ENCODE measurements at places on chromosomes 3 and 15.

DNA sequence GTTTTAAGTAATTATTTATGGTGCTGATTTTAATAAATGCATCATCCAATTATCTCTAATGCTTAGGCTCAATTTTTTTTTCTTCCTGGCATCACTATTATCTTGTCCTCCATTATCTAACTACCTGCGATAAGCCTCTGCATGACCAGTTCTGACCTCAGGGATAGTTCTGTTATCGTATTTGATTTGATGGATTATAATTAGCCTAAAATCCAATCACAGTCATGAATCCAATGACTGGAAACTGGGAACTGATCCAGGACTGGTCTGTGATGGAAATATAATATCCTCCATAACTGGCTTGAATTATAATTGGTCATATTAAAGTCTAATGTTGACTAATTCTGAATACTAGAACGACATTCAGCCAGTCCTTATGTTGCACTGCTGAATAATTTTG, 1.1 kb downstream of the MYH15 start:
- peak; percentile 3 for DNase-seq

GRCh38 chr3:89098964-89099585, 8.3 kb upstream of the EPHA3 start:
- DNase-seq = peak; percentile 72

DNA sequence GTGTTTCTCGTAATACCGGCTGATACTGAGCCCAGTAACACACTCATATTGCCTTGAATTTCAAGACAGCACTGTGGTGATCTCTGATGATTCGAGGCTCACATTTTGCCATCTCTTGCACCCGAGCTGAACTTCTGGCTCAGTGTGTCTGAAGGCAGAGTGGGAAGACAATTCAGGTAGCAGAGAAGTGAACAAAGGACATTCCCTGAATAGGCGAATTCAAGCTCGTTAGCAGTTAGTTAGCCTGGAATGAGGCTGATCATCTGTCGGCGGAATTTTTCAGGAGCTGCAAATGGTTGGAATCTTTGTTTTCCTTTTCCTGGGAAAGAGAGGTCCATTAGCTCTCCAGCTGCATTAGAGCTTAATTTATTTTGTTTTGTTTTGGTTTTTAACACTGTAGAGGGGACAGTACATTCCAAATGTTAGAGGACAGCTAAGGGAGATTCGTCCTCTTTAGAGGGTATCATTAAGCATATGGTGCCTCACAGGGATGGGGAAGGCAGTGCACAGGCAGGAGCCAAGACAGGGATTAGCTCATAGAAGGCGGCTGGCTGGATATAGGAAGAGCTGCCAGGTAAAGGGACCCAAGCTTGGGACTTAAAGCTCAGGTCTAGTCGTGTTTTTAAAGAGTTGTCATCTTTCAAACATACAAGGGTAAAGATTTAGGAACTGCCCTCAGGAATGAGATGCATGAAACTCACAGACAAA, 119.7 kb upstream of the DLG1 start:
- DNase-seq = no peak

GRCh38 chr3:124372775-124373174, 357.5 kb upstream of the UMPS start:
- no peak for DNase-seq

DNA sequence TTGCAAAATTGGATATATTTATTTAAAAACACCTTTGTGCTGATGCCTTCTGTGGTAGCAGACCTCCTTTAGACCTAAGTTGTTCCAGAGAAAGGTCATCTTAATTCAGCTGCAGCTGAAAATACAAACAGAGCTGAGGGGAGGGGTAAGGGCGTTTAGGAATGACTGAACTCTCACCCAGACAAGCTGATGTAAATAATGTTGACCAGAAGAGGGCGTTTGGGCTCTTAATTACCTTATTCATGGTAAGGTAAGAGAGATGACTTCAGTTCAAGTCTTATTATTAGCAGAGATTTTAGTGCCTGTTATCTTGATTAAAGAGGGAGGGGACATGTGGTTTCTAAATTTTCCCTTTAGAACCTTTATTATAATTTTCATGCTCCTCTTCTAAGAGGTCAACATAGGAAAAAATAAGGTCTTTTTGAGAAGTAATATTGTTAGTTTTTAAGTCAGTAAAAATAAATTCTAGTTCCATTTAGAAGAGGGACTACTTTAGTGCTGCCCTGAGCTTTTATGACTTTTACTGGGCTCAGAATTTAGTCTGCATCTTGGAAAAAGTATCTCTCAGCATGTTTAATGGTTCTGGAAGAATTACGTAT, 46.3 kb downstream of the GPR171 start:
- DNase-seq = peak; percentile 51

GRCh38 chr3:72338942-72339669, 509.1 kb downstream of the SHQ1 start:
- no peak for DNase-seq

GRCh38 chr3:4613366-4613765, 120.2 kb downstream of the ITPR1 start:
- DNase-seq = no peak

- no peak for DNase-seq
These were observed 79.2 kb downstream of the ABHD5 start for GRCh38 chr3:43769885-43770425.

GRCh38 chr3:185330238-185330637, 32.7 kb upstream of the MAP3K13 start:
- no peak for DNase-seq

DNA sequence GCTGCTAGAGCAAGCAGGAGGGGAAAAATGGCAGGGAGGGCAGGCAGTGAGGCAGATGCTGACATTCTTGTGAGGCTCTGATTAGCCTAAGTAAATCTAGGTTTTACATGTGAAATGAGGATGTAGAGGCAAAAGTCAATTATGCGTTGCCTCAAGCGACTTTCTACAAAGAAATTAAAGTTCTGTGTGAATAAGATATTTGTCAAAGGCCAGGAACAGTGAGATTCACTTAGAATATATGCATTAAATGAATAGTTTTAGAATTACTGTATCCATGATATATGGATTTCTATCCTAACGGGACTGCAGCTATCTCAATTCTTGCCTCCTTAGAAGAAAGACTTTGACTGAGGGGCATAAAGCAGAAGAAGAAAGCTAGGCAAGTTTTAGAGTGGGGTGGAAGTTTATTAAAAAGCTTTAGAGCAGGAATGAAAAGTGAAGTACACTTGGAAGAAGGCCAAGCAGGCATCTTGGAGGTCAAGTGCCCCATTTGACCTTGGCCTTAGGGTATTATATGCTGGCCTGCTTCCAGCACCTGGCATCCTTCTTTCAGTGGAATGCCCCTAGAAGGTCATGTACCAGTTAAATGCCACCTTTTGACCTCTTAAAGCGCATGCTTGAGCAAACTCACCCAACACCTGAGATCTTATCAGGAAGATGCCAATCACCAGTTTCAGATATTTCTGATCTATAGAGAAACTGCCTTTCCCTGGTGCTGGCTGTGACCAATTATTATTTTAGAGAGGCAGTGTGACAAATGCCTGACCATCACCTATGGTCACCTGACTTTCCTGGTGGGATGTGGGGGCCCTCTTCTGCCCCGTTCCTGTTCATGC, 38.2 kb downstream of the OSTN start:
- no peak for DNase-seq

- DNase-seq = peak; percentile 56
These were observed 9.9 kb upstream of the KLHL25 start for GRCh38 chr15:85804481-85805170.

DNA sequence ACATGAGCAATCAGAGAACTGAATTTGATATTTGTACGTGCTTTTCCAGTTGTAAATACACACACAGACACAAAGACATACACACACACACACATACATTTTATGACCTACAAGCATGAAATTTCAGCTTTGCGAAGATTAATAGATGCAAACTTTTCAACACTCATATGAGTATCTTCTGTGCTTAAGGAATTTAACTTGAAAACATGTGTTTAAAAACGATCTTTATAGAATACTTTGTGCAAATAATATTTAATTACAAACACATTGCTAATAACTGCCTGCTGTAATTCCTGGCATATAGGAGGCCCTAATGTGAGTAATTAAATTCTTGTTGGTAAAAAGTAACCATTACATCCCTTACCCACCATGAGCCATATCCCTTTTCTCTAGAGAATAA, 107.7 kb upstream of the PLSCR5 start:
- no peak for DNase-seq

- no peak for DNase-seq
These were observed 238.5 kb downstream of the NSUN3 start for GRCh38 chr3:94301366-94301765.

DNA sequence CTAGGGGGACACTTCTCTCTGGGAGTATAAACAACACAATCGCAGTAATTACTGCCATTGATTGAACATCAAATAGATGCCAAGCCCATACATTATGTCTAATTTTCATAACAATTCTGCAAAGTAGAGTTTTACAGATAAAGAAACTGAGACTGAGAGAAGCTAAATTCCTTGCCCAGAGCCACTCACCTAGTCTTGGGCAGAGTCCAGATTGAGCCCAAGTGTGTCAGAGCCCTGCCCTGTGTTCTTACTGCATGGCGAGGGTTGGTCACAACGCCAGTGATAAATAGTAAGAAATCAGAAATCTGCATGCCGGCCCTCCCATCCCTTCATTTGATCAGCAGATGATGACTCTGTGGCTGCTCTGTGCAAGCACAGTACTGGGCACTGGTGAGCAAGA, 106.3 kb downstream of the C3orf70 start:
- no peak for DNase-seq

- DNase-seq = no peak
These were observed 41.1 kb upstream of the AP3B2 start for GRCh38 chr15:82750831-82751180.

DNA sequence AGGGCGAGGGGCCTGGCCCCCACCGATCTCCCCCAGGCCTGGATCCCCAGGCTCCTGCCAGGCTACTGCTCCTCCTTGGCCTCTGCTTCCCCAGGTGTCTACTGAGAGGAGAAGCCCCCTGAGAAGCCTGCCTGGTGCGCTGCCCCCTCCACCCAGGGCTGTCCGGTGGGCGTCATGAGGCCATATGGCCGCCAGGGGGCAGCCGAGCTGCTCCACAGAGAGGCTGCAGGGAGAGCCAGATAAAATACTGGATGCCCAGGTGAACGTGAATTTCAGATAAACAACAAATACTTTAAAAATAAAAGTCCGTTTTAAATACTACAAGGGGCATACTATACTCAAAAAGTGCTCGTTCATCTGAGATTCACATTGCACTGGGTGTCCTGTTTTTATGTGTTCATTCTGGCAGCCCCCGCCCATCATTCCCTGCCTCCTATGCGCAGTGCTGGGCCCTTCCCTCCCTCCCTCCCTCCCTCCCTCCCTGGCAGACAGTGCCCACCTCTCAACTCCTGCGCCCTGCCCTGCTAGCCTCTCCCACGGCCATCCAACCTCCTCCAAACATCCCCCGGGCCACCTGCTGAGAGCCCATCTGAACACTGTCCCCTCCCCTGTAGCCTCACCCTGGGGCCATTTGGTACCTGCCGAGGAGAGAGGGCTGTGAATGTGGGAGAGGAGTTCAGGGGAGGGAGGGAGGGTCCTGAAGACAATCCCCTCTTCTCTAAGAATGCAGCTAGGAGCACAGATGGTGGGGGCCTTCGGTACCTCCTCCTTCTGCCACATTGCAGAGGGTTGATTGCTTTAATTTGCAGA, 29.6 kb downstream of the PSTPIP1 start:
- no peak for DNase-seq

DNA sequence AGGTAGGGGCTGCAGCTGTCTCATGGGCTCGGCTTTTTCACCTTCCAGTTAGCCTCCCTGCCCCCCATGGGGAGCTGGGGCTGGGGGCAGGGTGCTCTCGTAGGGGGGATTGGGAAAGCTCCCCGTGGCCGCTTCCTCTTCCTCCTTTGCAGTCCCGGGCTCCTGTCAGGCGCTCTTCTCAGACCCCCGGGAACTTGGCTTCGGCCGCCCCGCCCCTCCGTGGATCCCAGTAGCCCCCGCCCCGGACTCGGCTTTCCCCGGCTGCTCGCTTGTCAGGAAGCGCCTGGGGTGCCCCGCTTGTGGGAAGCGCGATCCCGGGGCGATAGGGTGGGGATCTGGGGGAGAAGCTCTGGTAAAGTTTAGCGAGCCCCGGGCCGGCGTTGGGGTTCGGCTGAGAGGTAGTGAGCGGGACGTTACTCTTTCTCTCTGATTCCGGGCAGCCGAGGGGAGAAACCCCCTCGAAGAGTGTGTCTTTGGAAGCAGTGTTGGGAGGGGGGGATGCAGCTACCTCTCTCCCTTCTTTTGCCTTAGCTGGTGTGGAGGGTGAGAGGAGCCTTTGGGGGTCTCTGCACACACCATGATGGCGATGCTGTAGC, 611 bp downstream of the PIAS1 start:
- DNase-seq = no peak

GRCh38 chr3:29755416-29755815, 474.5 kb downstream of the RBMS3 start:
- no peak for DNase-seq

DNA sequence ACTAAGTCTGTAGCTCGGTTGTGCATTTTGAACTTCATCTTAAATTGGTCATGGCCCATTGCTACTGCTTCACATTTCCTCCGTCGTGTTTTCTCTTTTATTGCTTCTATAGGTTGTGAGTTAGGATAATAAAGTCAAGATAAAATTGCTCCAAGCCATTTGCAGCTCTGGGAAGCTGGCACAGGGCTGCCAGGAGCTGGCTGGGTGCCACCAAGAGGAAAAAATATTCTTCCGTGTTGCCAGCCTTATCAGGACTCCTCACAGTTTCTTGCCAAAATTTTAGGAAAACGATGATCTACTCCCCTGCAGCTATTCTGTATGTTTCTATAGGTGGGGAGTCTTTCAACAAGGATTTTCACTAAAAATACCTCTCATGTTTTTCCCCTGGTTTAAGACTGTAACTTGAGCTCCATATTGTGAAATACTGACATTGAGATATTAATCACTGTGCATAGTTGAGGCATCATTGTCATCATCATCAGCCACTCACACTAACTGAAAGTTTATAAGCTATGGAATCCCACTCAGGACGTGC, 55.4 kb upstream of the PIAS1 start:
- DNase-seq = peak; percentile 12

DNA sequence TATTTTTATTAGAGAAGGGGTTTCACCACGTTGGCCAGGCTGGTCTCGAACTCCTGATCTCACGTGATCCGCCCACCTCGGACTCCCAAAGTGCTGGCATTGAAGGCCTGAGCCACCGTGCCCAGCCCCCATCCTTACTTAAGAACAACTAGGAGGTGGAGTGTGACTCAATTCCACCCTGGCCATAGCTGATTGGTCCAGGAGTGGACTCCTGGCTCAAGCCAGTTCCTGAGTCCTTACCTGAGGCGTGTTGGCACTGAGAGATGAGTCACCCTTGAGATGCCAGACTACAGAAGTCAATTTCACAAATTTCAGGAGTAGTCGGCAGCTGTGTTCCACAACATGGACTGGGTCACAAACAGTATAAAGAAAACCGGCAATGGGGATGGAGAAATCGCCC, 124.2 kb downstream of the SHQ1 start:
- DNase-seq = no peak

Data from NCI-H446 treated with DMSO at 0.1 percent for 48 hours (cell line).